ENCODE measurements at places on chromosomes 16 and 17. TPM values are rescaled to one million over a fixed set of nuclear protein-coding genes. Genes with fewer than 3 reads are reported as not detected.

DNA sequence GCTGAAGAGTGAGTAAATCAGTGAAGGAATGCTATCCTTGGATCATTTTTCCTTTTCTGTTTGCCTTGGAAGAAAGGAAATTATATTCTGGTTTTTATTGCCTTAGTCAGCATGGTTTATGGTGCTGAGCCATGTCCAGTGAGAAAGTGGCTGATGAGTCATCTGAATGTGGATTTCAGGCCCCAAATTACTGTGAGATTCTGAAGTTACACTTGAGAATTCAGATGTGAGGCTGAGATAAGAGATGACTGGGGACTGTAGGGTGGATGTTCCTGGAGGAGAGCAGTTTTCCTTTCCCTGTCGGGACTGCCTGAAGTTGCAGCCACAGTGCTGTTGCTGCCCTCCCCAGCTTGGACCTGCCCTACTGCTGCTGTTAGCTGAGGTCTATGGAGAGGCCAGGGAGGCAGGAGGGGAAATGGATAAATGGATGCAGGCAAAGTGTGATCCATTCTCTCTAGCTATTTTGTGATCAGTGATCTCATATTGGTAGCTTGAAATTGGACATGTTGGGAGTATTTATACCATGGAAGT lies 4.2 kb upstream of the MAP3K14 start:
- H3K27me3 ChIP-seq = no peaks in the 10 kb centered on the region
- peak overlapping the region; percentile 95 for H3K27ac ChIP-seq
- peak; percentile 98 for DNase-seq
- peaks cover 52% of the 10 kb centered on the region for H3K4me1 ChIP-seq

DNA sequence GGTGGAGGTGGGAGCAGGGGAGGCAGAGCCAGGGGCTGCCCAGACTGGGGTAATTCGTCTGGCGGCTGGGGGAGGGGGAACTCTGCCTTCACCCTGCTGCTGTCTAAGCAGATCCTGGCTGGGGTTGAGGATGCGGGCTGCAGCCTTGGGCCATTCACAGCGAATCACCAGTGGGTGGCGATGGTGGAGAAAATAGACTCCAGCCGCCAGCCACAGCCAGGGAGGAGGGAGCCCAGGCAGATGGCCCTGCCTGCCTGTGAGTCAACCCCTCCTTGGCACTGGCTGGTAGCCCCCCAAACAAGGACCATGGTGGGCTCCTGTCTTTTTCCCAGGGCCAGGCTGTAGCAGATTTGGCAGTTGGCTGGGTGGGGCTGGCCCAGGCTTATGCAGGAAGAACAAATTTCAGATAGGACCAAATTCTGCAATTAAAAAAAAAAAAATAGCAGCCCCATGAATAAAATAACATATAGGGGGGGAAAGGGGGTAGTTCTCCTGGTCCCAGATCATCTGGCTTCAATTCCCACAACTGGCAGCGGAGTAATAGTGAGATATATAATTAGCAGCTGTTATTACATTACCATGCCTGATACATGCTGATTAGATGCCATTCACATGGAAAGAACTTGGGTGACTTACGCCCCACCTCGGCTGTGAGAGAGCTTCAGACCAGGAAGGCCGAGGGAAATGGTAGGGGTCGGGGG lies 41.5 kb upstream of the CDH5 start:
- H3K36me3 ChIP-seq = no peaks in the 10 kb centered on the region
- H3K4me3 ChIP-seq = no peak overlapping the region
- H3K27me3 ChIP-seq = peaks cover 14% of the 10 kb centered on the region
- no peak overlapping the region for H3K27ac ChIP-seq
- DNase-seq = peak; percentile 53
- no peaks in the 10 kb centered on the region for H3K4me1 ChIP-seq

- peaks cover 4% of the 10 kb centered on the region for H3K27me3 ChIP-seq
- H3K4me1 ChIP-seq = no peaks in the 10 kb centered on the region
- no peak for DNase-seq
- no peaks in the 10 kb centered on the region for H3K36me3 ChIP-seq
- H3K4me3 ChIP-seq = no peak overlapping the region
These were observed 178.2 kb downstream of the TMEM132E start for GRCh38 chr17:34757611-34758010.

- H3K4me3 ChIP-seq = no peak overlapping the region
- no peak overlapping the region for H3K27ac ChIP-seq
- no peak for DNase-seq
- no peaks in the 10 kb centered on the region for H3K4me1 ChIP-seq
- no peaks in the 10 kb centered on the region for H3K36me3 ChIP-seq
These were observed 32.8 kb upstream of the RASD1 start for GRCh38 chr17:17528696-17529652.

DNA sequence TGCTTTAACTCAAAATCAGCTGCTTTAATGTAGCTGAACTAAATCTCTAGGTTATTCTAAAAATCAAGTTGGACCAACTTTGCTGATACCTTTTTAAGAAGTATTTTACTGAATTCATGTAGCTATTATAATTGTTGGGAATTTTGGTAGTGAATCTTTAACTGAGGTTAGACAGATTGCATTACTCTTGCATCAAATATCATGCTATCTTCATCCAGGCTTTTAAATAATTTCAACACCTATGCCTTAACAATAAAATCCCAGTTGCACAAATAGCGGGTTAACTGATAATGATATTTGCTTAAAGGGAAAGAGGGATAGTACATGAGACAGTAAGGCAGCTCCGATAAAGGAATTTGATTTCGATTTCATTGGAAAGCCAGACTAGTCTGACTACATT lies 241.3 kb upstream of the TBX2 start:
- peak overlapping the region; percentile 25 for H3K27ac ChIP-seq
- no peaks in the 10 kb centered on the region for H3K36me3 ChIP-seq
- no peak for DNase-seq
- H3K4me3 ChIP-seq = no peak overlapping the region
- H3K4me1 ChIP-seq = peaks cover 35% of the 10 kb centered on the region

DNA sequence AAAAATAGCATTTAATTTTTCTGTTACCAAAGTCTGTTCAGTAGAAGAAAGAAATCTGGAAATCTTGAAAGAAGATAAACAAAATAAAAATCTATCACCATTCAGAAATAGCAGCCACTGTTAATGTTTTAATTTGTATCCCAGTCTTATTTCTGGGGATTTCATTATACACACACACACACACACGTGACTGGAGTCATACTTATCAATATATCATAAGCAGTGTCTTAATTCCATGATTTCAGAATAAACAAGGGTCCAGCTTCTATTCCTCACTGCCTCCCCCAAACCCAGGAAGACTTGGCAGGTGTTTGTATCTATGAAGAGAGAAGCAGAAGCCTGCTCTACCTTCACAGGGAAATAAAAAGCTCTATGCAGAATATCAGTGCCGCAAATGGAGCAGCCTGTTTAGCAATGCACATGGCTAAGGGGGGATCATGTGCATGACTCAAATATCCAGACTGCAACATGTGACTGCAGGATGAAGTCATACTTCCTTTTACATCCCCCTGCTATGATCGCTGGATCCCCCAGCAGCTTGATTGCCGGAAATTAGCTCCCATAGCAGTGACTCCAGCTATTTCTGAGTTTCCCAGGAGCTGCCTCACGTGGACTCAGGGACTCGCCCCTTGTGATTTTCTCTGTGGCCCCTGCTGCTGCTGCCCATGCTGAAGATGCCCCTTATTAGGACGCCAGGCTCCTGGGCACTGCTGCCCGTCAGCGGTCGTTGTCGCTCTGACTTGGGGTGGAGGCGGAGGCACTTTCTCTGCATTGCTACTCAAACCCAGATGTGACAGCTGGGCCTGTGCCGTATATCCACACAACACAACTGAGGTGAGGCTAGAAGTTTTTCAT lies 341.0 kb downstream of the CPPED1 start:
- H3K27me3 ChIP-seq = no peaks in the 10 kb centered on the region
- no peak overlapping the region for H3K27ac ChIP-seq
- peak; percentile 50 for DNase-seq
- no peak overlapping the region for H3K4me3 ChIP-seq
- H3K36me3 ChIP-seq = no peaks in the 10 kb centered on the region
- H3K4me1 ChIP-seq = no peaks in the 10 kb centered on the region

- peaks cover 36% of the 10 kb centered on the region for H3K4me1 ChIP-seq
- peak overlapping the region; percentile 58 for H3K4me3 ChIP-seq
- H3K36me3 ChIP-seq = no peaks in the 10 kb centered on the region
- H3K27me3 ChIP-seq = no peaks in the 10 kb centered on the region
These were observed 27.2 kb upstream of the METRNL start for GRCh38 chr17:83052241-83052564.

GRCh38 chr17:48047113-48047740 lies 932 bp upstream of the NFE2L1 start:
- H3K4me3 ChIP-seq = peak overlapping the region; percentile 84
- no peak for DNase-seq
- H3K4me1 ChIP-seq = peaks cover 39% of the 10 kb centered on the region
- peaks cover 3% of the 10 kb centered on the region for H3K36me3 ChIP-seq
- no peaks in the 10 kb centered on the region for H3K27me3 ChIP-seq

- no peaks in the 10 kb centered on the region for H3K27me3 ChIP-seq
- no peaks in the 10 kb centered on the region for H3K4me1 ChIP-seq
- no peak overlapping the region for H3K4me3 ChIP-seq
- DNase-seq = peak; percentile 53
- H3K36me3 ChIP-seq = no peaks in the 10 kb centered on the region
- H3K27ac ChIP-seq = no peak overlapping the region
These were observed 22.5 kb upstream of the ENPP7 start for GRCh38 chr17:79707931-79708891.

GRCh38 chr16:29854520-29855100 lies 8.4 kb downstream of the CDIPT start:
- H3K4me1 ChIP-seq = peaks cover 20% of the 10 kb centered on the region
- no peak overlapping the region for H3K4me3 ChIP-seq

DNA sequence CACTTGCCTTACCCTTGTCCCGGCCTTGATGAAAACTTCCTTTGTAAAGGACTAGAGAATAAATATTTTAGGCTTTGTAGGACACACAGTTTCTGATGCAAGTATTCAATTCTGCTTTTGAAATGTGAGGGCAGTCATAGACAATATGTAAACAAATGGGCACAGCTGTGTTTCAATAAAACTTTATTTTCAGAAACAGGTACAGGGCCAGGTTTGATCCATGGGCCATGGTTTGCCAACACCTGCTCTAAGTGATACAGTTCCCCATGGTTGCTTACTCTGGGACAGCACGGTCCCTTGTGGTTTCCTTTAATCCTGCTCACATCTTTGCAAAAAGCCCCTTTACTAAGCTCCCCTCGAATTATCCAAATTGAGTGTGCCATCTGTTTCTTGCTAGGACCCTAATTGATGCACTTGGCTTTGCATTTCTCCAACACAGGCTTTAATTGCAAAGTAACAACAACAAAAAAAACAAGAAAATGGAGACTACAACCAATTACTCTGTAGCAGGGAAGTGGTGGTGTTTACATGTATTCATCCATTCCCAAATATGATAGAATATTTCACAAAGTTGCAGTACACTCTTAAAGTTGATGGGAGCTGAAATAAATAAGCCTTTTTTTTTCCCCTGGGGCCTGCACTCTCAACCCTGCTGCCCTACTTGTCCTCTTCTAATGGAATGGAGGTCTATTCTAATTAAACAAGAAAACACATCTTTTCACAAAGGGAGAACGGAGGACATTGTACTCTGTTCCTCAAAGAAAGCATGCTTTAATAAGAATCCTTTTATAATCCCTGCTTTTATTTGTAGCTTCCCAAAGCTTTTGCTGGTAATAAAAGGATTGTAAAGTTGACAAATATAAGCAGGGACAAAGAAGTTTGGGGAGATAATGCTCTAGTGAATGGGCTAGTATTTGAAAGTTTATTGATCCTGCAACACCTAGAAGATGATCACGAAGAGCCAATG lies 37.7 kb upstream of the TOX3 start:
- no peak for DNase-seq
- H3K27me3 ChIP-seq = no peaks in the 10 kb centered on the region
- no peak overlapping the region for H3K4me3 ChIP-seq

DNA sequence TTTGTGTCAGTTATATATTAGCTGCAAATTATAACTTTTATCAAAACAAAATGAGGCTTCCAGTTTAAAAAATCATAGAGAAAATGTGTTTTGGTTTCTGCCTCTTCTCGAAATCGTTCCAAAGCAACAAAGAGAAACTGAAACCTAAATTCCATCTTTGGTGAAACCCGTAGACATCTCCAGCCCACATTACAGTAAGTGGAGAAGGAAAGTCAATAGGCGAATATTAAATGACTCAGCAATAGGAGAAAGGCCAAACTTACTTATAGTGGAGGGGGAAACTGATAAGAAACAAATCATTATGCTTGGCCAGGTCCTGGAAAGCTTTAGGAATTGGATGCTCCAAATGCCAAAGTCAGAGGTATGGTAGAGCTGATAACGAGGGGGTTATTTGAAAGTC lies 103.0 kb upstream of the SHISA6 start:
- no peaks in the 10 kb centered on the region for H3K36me3 ChIP-seq
- no peaks in the 10 kb centered on the region for H3K27me3 ChIP-seq
- no peak overlapping the region for H3K27ac ChIP-seq
- no peaks in the 10 kb centered on the region for H3K4me1 ChIP-seq

DNA sequence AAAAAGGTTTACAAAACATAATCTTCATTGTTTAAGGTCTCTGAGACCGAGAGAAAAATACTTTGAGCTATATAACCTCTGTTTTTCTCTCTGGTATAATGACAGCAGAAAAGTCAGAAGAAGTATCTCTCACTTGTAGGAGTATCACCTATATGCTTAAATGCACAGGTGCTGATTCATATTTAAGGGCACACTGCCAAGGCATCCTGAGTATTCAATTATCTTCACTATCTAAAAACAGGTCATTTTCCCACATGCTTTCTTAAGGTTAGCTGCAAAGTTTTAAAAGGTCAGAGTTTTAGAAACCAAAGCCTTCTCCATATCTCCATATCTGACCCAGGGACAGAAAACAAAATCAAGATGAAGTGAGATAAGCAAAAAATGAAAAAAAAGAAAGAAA lies 99.3 kb upstream of the C17orf78 start:
- no peaks in the 10 kb centered on the region for H3K4me1 ChIP-seq
- no peak overlapping the region for H3K4me3 ChIP-seq
- DNase-seq = no peak
- no peaks in the 10 kb centered on the region for H3K27me3 ChIP-seq
- H3K27ac ChIP-seq = no peak overlapping the region
- H3K36me3 ChIP-seq = peaks cover 4% of the 10 kb centered on the region

DNA sequence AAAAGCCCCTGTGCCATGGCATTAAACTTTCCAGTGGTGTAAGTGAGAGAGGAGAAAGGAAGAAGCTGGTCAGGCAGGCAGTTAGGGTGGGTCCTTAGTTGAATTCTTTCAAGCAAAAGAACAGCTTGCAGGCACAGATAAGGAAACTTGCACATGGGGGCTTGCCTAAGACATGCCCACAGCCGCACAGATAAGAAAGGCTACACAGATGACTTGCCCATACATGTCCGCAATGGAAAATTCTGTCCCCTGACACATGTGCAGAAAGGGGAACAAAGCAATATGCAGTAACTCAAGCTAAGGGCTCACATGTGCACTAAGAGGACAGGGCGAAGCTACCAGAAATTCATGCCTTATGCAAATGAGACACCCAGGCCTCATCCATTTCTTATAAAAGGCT lies 69.9 kb downstream of the GSG1L start:
- H3K4me3 ChIP-seq = no peak overlapping the region
- H3K4me1 ChIP-seq = no peaks in the 10 kb centered on the region
- H3K27me3 ChIP-seq = 0 out of 2 replicates have a peak, but pooled peaks cover 4% of the 10 kb centered on the region

The SAMD14 gene
- total RNA-seq = 3.0 TPM

The ASGR1 gene
- total RNA-seq = not detected

The GJD3 gene
- total RNA-seq = 1.2 TPM

The MINK1 gene
- total RNA-seq = 31.5 TPM

All from GM23248 (cell line).